Karpas-422 (cell line): ENCODE measurements at places on chromosomes 4 and X. TPM values are rescaled to one million over a fixed set of nuclear protein-coding genes. Genes with fewer than 3 reads are reported as not detected.

DNA sequence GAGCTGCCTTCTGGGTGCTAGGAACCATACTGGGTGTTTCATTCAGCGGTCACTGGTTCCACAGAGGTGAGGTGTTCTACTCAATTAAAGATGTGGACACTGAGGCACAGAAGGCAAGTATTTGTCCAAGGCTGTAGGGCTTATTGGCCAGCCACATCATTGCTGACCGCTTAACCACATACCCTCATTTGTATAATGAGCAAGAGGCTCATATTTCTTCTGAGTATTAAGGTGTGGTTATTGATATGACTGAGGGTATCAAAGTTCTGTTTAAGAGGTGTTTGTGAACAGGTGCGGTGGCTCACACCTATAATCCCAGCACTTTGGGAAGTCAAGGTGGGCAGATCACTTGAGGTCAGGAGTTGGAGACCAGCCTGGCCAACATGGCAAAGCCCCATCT is 14.3 kb downstream of the RNF4 start:
- DNase-seq: no peak

DNA sequence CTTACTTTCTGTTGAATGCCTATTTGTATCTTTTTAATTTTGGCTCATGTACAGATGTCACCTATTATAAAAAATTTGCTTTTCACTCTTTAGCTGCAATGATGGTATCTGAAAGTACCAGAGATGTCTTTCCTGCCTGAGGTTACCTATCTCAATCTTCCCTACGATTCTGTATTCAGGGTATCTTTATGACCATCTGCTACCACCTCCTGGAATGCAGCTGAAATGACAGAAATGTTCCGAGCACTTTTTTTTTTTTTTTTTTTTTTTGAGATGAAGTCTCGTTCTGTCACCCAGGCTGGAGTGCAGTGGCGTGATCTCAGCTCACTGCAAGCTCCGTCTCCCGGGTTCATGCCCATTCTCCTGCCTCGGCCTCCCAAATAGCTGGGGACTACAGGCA is 136.4 kb downstream of the REPS2 start:
- peak; percentile 59 for DNase-seq

DNA sequence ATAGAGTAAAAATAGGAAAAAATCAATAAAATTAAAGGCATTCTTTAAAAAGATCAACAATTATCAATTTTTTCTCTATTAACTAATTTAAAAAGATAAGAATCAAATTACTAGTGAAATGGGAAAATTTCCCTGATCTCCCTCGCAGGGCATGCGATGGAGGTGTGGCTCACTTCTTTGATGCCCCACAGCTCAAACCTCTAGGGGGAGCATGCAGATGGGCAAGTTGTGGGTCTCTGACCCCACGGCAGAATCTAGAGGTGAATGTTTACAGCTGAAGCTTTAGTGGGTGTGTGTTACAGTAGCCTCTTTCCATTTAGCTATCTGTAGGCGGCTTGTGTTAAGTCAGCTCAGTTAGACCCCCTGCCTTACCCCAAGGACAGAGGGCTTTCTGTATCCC is 1348.8 kb downstream of the PCDH18 start:
- no peak for DNase-seq

- DNase-seq: no peak
Observed at GRCh38 chr4:20483416-20483815, 216.8 kb upstream of the PACRGL start.

- DNase-seq: no peak
Observed at GRCh38 chr4:159855731-159856130, 752.9 kb downstream of the RAPGEF2 start.

DNA sequence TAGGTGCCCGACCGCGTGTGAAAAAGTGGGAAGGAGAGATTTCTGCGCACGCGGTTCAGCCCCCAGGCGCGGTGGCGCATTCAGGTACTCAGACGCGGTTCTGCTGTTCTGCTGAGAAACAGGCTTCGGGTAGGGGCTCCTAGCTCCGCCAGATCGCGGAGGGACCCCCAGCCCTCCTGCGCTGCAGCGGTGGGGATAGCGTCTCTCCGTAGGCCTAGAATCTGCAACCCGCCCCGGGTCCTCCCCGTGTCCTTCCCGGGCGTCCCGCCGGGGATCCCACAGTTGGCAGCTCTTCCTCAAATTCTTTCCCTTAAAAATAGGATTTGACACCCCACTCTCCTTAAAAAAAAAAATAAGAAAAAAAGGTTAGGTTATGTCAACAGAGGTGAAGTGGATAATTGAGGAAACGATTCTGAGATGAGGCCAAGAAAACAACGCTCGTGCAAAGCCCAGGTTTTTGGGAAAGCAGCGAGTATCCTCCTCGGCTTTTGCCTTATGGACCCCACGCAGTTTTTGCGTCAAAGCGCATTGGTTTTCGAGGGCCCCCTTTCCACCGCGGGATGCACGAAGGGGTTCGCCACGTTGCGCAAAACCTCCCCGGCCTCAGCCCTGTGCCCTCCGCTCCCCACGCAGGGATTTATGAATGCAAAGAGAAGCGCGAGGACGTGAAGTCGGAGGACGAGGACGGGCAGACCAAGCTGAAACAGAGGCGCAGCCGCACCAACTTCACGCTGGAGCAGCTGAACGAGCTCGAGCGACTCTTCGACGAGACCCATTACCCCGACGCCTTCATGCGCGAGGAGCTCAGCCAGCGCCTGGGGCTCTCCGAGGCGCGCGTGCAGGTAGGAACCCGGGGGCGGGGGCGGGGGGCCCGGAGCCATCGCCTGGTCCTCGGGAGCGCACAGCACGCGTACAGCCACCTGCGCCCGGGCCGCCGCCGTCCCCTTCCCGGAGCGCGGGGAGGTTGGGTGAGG is 3.7 kb downstream of the SHOX start:
- no peak for DNase-seq

- DNase-seq: no peak
Observed at GRCh38 chrX:105822138-105823091, at the start of gene NRK. Gene NRK (plus strand): TSS chrX:105822539. CDS start chrX:105822846, 307 bp downstream.

DNA sequence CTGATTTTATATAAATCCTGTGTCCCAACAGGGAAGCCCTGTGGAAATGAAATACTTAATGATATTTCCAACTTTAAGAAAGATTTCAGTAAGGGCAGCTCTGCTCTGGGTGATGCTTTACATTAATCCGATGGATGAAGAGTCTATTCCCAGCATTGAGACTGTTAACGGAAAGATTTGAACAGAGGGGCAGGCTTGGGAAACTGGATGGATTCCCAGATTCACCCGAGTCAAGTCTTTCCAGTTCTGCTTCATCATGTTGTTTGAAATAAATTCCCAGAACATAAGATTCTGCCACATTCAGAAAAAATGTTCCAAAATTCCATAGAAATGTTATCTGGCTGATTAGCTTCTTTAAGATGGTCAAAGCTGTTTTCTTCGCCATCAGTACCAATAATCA is 246.0 kb downstream of the FBXW7 start:
- DNase-seq: no peak

- DNase-seq: no peak
Observed at GRCh38 chr4:98626350-98626749, 32.1 kb downstream of the TSPAN5 start.

DNA sequence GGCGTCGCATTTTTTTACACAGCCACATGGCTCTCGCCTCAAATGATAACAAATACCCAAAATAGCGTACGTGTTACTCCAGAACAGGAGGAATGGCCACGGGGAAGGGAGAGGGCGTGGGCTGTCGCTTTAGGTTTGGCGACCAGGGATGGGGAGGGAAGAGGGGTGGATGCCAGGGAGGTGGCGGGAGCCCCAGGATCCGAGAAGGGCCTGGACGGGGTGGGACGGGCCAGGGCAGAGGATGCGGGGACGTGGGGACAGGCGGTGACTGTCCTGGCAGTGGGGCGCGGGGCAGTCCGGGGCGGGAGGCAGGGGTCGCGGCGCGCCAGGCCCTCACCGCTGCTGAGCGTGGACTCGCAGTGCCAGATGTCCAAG is 631 bp downstream of the TMEM47 start:
- no peak for DNase-seq

DNA sequence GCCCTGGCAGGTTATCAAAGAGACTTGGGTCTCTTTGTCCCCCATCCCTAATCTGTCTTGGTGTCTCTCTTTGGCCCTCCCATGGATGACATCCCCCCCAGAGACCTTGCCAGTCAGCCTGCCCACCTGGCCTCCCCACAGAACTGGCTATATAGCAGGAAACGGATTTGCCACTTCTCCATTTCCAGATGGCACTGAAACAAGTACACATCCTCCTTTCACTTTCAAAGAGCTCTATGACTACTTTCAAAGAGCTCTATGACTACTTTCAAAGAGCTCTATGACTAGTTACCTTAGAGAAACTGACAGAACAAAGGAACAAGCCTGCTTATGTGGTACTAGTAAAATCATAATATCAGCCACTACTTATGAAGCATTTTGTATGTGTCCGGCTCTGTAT is 175.3 kb downstream of the MAML3 start:
- peak; percentile 76 for DNase-seq

DNA sequence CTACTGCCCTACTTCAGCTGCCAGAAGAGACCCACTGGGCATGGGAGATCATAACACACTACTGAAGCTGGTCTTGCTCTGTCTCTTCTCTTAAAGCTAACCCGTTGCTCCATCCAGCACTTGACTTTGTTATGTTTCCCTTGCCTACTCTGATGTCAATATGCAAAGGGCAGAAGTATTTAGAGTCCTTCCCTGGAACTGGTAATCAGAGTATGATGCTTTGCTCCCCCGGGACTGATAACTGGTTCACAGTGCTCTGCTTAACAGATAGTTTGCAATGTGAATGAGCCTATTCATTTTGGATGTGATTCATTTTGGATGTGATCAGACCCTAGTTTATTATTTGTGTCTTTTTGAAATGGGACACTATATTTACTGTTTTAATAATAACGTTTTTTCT is 12.3 kb upstream of the UCP1 start:
- DNase-seq: no peak

GRCh38 chr4:147590249-147590920 is 26.8 kb upstream of the TMEM184C start:
- peak; percentile 86 for DNase-seq

DNA sequence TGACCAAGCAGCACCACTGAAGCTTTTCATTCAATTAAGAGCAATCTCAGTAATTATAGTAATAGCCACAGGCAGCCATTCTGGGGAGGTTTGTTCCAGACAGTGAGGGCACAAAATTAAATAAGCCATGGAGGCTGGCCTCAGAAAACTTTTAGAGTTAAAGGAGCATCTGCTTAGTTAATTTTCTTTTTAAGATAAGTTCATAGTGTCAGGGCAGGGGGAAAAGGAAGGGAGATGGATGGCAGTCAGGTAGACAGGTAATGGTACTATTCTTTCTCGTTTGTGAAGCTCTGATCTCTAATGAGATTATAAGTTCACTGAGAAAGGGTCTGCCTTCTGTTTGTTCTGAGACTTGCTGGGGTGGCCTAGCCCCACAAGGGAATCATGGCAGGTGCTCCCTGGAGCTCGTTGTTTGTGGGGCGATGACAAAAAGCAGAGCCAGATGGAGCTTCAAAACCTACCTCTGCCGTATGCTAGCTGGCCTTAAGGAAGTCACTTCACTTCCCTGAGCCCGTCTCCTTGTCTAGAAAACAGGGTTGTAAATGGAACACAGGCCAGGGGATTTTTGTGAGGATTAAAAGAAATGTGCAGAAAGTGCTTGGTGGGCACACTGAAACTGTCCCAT is 44.6 kb upstream of the FGFBP2 start:
- DNase-seq: no peak

DNA sequence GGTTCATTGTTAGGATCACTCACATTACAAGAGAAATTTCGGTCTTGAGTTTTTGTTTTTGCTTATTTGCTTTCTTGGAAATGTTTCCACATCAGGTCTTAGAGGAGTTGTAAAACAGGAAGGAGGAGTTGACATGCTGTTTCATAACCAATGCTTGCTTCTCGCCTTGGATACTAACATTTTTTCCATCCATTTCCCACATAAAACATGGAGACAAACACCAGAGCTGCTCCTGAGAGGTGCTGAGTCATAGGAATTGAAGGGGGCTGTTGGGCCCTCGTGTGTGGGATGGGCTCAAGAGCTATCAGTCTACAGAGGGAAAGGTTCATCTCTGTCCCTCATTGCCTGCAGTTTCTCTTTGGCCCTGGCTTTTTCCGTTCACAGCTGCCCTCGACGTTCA is 29.9 kb downstream of the TBL1X start:
- DNase-seq: no peak

Gene F8A3
- 3.7 and 4.5 TPM in 2 replicates for total RNA-seq

Gene PPBP
- not detected in 2 replicates for total RNA-seq

Gene H2AZ1
- total RNA-seq: 544 and 874 TPM in 2 replicates

Gene PNMA6F
- total RNA-seq: not detected in 2 replicates

Gene MAGEC3
- total RNA-seq: not detected in 2 replicates
